ENCODE measurements at places on chromosomes 13 and 19.

GRCh38 chr13:28631801-28632200, 27.1 kb upstream of the POMP start:
- DNase-seq, result no peak

GRCh38 chr13:75123428-75123827, 358.5 kb downstream of the TBC1D4 start:
- DNase-seq, result peak; percentile 0

DNA sequence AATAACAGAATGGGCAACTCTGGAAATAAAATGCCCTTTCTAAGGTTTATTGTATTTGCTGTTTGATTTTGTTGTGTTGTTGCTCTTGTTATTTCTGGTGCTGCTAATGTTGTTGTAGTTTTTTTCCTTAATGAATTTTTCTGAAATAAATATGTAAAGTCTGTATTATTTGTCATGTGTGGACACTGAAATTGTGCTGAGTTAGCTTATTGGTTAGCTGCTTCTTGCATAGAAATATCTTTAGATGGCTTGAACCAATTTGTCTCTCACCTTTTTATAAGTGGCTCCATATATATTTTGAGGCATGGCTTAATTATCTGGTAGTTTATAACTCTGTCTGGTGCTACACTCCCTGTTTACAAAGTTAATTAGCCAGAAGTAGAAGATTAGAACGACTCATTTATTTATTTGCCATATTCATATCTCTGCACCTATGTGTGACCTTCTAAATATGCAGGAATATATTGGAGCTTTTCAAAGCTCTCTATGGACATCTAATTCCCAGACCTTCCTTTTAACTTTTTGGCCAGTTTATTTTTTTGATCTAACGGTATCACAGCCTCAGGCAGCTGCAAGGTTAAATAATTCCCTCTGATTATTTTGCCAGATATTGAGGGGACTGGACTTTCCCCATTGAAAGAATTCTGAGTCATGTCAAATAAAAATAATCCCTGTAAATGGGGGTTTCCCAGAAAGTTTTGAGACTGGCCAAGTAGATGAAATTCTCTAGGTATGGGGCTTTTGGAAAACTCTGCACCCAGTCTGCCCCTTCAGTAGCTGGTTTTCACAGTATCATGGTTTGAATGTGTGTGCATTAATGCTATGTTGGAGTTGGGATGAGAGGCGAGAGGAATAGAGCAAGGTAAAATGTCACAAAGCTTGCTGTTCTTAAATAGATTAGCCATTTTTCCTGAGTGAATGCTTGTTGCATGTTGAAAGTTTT, 1331.7 kb upstream of the MIR17HG start:
- DNase-seq, result no peak

- DNase-seq, result no peak
Measured at GRCh38 chr13:112431734-112432133, 55.6 kb downstream of the SPACA7 start.
